T47D (cell line): ENCODE measurements at places on chromosomes 3 and 15.

GRCh38 chr15:101052031-101052620 lies 133.0 kb downstream of the LRRK1 start:
- DNase-seq = no peak

DNA sequence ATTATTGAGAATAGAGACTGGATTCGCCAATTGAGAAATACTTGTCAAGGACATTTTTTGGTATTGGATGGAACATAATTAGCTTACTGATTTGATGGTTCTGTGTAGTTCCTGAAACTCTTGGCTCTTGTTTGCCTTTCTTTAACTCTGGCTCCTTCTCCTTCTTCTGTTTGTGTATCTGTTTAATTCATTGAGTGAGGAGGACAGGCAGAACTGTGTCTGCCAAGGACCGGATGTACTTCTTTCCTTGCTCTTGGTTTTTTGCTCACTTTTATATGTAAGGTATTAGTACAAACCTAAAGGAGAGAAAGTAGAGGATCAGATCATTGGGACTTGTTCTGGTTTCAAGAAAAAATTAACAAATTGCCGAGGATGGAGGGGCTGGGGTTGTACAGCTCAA lies 48.9 kb downstream of the TCF12 start:
- DNase-seq = no peak

GRCh38 chr3:58004973-58005372 lies 3.2 kb upstream of the FLNB start:
- DNase-seq = no peak

DNA sequence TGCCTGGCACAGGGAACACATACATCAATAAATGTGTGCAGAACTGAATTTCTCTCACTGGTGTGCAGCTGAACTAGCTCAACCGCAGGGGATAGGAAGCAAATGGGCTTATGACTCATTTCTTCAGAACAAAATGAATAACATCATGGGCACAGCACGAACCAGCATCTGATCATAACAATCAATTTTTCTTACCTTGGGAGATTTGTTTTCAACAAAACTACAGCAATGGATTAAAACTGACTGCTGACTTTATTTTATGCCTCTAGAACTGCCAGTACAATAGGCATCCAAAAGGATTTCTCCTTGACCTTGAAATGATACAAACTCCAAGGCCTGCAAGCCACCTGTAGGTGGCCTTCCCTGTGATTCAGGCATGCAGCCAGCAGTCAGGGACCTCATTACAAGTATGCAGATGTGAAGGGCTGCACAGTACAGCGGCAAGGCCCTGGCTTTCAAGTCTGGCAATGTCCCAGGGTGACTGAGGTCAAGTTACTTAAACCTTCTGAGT lies 26.1 kb downstream of the TAMM41 start:
- DNase-seq = no peak

- peak; percentile 2 for DNase-seq
Measured at GRCh38 chr3:115512565-115513415, 110.5 kb upstream of the GAP43 start.

DNA sequence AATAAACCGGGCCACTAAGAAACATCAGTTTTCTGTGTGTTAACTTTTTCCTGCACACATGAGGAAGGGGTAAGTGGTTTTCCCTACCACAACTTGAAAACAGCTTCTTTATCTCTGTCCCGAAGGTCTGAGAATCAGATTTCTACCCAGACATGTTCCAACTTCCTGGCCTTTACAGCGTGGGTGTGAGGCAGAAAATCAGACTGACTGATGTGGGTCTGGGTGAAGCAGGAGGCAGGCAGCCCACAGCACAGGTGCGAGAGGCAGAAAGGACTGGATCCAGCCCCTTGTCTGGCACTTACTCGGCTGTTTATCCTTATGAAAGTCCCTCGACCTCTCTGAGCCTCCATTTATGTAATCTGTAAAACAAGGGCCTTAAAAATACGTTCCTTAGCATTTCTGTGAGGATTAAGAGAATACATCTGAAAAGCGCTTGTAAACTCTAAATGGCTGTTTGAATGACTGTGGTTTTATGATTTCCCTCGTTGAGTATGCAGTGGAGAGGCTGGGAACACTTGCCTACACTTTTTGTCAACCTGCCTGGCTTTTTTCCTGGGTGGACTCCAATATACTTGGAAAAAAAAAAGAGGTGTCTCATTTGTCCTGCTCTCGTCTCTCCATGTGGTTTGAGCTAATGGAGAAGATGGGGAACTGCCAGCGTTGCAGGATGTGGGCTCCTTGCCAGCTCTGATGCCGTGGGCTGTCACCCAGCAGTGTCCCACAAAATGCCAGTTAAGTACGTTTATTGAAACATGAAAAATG lies 3.1 kb downstream of the AGBL1 start:
- no peak for DNase-seq

DNA sequence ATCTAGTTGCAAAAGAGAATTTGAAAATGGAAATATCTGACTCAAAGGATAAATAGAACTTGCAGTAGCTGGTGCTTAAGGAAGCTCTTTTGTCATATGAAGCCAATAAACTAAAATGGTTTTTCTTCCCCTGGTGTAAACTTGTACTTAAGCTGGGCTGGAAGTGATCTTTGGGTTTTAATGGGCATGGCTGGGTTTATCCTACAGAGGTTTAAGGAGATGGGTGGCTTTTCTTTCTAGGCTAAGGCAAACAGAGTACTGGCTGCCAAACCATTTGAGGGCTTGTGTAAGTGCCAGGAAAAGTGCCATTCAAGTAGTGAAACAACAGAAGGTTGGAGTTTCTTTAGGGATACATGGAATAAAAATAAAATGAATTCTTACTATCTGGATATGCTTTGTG lies 12.1 kb upstream of the UTS2B start:
- no peak for DNase-seq

DNA sequence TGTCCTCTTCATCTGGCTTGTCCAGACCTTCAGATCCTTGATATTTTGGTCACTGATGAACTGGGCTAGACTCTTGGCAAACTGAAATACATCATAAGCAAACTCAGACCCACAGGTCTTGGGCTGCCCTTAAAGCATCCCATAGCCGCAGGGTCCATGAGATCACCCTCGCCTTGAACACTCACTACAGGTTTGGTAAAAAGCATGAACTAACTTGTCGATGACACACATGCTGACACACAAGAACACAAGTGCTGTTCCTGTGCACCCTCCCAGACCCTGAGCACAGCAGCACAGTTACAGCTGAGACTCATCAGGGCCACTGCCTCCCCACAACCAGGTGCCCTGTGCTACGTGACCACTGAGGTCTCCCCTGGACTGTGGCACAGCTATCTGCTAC lies 21.0 kb downstream of the PFKFB4 start:
- no peak for DNase-seq

DNA sequence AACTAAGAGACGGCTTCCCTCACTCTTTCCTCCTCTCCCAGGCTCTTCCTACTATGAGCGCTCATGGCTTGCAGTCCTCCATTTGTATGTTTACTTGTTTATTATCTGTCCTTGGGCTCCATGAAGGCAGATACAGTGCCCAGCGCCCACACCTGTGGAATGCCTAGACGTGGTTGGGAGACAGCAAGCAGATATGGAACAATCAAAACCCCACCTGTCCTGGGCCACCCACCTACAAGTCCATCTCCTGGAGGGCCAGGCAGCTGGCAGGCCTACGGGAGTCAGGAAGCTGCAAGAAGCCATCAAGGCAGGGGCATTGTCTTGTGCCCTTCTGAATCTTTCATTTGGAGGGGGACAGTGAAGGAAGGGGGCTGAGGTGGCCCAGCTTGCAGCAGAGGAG lies 104.7 kb downstream of the IQSEC1 start:
- DNase-seq = no peak

- no peak for DNase-seq
Measured at GRCh38 chr3:88000853-88001252, 58.0 kb downstream of the CGGBP1 start.

- no peak for DNase-seq
Measured at GRCh38 chr15:68518785-68519430, 59.9 kb upstream of the CORO2B start.

GRCh38 chr3:125115640-125116039 lies 59.8 kb upstream of the HEG1 start:
- no peak for DNase-seq

DNA sequence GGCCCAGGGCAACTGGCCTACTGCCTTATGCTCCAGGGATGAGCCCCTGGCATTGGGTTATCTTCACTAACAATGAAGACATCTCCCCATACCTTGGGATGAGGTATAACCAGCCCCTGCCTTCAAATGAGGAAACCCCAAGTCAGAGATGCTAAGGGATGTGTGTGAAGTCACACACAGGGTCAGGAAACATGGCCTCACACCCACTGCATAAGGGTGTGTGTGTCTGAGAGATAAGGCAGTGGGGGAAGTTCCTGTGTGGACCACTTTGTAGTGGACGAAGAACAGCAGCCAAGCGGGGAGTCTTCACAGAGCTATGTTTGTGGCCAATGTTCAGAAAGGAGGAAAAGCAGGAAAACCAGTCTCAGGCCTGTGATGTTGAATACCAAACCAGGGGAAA lies 10.5 kb downstream of the ELP6 start:
- no peak for DNase-seq

- peak; percentile 89 for DNase-seq
Measured at GRCh38 chr3:176663837-176664831, 533.1 kb downstream of the TBL1XR1 start.
